ENCODE measurements at places on chromosomes 1 and 21.

- DNase-seq: no peak
These were observed 28.9 kb downstream of the CLEC20A start for GRCh38 chr1:178467837-178468236.

GRCh38 chr1:30879940-30880677, 28.4 kb downstream of the SDC3 start:
- DNase-seq: peak; percentile 53

DNA sequence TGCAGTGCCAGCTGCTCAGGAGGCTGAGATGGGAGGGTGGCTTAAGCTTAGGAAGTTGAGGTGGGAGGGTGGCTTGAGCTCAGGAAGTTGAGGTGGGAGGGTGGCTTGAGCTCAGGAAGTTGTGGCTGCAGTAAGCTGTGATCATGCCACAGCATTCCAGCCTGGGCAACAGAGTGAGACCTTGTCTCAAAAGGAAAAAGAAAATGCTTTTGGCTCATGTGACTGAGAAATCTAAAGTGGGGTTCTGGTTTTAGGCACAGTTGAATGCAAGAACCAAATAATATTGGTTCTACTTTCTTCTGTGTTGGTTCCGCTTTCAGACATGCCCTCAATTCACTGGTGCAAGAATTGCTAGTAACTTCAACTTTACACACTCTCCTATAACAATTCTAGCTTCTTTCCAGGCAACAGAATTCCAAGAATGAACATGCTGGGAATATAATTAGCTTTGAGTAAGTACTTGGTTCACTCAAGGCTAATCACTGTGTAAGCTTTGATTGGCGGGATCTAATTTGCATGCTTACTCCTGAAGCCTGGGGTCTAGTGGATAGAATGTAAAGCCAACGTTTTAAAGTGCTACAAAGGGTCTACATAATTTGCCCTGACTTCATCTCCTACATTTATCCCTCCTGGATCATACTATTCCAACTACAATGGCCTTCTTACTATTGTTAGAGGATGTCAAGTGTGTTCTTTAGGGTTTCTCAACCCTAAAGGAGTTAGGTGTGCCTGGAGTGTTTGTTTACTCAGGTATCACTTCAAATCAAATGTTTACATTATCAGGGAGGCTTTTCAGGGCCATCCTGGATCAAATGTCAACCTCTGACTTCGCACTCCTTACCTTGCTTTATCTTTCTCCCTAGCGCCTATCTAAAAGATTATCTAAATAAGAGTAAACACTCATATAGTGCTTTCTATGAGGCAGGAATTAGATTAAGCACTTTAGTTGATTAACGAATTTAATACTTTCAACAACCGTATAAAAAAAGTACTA, 115.1 kb downstream of the SLC16A1 start:
- peak; percentile 31 for DNase-seq

DNA sequence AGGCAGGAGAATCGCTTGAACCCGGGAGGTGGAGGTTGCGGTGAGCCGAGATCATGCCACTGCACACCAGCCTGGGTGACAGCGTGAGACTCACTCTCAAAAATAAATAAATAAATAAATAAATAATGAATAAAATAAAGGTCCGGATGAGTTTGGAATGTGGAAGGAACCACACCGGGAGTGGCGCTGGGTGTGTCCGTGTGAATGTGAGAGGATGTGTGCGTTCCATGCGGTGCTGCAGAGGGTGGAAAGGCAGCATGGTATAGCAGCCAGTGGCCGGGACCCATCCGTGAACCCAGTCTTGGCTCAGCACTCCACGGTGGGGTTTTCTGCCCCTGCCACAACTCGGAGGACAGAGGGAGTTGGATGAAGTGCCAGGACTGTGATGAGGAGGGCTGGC, 56.2 kb upstream of the POFUT2 start:
- DNase-seq: no peak

DNA sequence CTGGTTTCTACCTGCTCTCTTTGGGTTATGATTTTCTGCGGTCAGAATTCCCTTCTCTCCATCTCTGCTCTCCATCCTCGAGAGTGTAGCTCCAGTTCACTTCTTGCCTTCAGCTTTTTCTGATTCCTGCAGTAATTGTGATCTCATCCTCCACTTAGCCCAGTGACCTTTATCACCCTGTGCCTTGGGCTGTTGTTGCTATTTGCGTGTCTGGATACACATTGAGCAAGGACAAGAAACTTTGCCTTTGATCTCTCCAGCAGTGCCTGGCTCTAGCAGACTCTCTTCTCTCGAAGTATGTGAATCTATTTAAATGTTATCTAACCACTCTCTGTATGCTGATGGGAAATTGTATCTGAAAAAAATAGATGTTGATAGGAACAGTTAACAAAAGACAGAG, 76.4 kb upstream of the MARK1 start:
- no peak for DNase-seq

DNA sequence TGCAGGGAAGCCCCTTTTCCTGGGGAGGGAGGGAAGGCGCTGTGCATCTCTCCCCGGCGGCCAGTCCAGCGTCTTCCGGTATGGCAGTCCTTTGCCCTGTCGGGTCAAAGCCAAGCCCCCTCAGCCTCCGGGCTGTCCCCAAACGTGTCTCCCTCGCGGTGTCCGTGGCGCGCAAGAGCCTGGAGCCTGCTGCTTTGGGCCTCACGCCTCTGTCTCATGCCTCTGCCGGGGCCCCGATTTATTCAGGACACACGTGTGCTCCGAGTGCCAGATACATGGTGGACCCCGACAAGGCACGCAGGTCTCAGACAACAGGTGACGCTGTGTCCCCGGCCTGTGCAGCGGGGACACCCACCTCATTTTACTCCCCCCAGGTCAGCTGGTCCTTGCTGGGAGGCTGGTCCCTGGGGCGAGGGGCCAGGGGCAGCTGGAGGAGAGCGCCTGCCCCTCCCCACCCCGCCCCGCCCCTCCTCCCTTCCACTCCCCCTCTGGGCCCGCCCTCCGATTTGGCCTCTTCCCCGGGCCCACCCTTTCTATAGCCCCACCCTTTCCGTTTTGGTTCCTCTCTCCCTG, 176.7 kb downstream of the CAMTA1 start:
- DNase-seq: no peak

DNA sequence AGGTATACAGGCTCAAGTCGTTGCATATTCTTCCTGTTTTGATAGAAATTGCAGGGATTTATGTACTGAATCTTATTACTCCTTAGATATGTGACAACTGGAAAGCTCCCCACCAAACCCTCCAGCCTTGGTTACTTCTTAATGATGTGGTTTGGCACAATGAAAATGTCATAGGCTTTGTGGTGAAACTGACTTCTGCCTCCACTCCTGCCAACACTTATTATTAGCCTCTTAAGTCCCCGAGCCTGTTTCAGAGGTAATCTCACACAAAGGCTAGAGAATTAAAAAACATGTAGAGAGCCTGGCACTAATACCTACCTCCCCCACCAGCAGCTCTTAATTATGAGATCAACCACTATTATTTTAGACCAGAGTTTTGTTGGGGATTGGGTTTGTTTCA, 4.2 kb downstream of the COX20 start:
- DNase-seq: no peak

All from NCI-H187 (cell line).